ENCODE measurements at places on chromosomes 7 and 10. TPM values are rescaled to one million over a fixed set of nuclear protein-coding genes. Genes with fewer than 3 reads are reported as not detected.

DNA sequence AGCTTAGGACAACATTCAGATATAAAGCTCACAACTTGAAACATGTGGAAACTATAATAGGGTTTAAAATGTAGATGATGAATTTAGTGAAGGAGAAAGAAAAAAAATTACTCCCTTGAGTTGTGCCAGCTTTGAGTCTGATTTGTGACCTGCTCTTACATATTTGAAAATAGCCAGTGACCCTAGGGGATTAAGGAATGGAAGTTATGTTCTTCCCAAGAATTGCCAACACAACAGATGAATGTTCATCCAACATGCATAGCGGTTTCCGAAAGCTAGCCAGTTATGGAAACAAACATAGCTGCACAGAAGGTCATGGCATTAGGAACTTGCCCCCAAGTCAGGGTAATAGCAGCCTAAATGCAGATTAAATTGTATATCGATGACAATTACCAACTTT is 10.8 kb downstream of the TMEM196 start:
- DNase-seq = no peak

GRCh38 chr10:4543938-4544533 is 282.0 kb upstream of the AKR1E2 start:
- no peak for DNase-seq

GRCh38 chr7:130361681-130362080 is 17.1 kb downstream of the CPA5 start:
- no peak for DNase-seq

DNA sequence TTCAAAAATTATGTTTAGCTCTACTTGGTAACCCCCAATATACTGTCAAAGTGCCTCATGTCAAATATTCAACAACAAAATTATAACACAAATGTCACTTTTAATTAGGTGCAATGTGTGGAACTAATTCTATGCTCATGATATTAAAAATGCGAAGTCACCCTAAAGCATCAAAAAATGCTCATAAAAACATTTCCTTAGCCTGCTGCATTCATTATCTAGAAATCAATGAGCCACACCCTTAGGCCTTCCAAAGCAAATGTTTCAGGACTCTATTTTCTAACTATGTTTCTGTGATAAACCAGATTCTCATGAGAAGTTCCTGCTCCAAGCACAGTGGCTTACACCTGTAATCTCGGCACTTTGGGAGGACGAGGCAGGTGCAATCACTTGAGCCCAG is 75.0 kb upstream of the ANK3 start:
- no peak for DNase-seq

DNA sequence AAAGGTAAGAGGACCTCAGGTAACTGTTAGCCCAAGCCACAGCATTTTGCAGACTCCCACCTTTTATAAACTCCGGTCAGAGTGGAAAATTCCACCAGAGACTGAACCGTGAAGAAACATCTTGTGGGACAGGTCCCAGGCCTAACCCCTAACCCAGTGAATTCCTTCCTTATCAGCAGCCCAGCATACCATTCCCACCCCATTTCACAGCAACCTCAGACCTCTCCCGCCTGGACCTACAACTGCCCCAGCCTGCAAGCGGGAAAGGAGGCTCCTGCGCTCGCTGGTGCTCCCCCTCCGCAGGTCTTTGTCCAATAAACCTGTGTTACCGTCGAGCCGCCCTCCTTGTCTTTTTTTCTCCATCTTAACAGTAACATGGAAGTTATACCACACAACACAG is 736.6 kb downstream of the MAGI2 start:
- DNase-seq = no peak

FOXI2 gene
- total RNA-seq = not detected

GRCh38 chr7:18894155-18894554 is 223.3 kb downstream of the TWIST1 start:
- no peak for DNase-seq

DNA sequence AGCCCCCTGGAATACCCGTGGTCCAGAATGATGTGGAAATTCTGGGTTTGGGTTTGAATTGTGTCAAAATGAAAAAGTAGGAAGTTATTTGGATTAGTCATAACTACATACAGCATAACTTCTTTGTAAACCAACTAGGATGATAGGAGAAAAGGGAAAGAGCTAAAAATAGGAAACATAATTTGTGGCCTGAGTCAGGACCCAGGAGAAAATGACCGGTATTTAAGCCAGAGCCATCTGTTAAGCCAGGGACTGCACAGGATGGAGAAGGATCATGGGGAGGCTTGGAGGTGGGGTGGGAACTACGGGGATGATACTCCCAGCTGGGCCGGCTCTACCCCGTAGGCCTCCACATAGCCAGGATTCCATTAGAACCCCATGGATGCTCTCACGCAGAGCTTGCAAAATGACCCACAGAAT is 98.6 kb downstream of the MYOF start:
- DNase-seq = no peak

RADIL gene
- 2.4 TPM for total RNA-seq

DYNC1I1 gene
- total RNA-seq = 3.1 TPM

- DNase-seq = no peak
Measured at GRCh38 chr10:105656856-105657255, 1015.8 kb downstream of the SORCS3 start.

DNA sequence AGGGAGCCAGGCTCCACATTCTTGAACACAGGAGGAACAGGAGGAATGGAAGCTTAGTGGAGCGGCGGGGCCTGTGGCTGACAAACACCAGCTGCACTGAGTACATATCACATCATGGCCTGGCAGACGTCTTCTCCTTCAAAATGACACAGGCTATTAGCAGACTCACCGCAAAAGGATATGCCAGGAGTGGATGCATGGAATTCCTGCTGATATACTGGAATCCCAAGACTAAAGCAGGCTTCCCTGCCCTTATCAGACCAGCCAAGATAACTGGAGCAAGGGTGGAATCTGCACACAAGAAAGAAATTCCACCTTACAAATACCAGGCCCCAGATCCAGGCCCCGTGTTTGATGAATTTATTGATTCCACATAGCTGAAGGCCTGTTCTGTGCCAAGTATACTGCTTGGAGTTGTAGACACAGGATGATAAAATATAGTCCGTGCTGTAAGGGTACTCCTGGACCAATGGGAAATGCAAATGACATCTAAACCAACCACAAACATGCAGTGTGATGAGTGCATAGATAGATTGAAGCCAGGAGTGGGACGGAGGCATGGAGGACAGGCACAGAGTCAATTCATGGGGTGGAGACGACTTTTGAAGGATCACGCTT is 480.5 kb upstream of the ZMIZ1 start:
- DNase-seq = no peak

GRCh38 chr7:128827248-128827958 is 2.8 kb upstream of the FLNC start:
- DNase-seq = no peak

IL15RA gene
- 0.97 TPM for total RNA-seq

NKX2-3 gene
- 0.82 TPM for total RNA-seq

LBX1 gene
- not detected for total RNA-seq

OPN1SW gene
- total RNA-seq = not detected

DNA sequence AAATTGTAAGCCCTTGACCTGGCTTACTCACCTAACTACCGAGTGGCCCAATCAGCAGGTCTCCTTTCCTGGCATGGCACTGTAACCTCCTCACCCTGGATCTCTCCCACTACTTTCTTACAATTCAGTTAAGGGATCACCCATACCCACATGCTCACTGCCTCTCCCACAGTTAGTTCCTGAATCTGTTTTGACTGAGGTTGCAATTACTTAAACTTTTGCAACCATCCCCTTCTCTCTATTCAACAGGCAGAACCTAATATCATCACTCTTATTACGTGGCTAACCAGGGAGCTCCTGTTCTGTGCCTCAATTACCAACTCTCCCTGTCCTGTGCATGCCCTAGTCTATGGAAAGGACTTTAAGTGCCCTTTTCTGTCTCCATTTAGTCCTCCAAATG is 84.2 kb upstream of the IKZF1 start:
- no peak for DNase-seq

CALHM3 gene
- not detected for total RNA-seq

GRCh38 chr10:80280071-80280800 is 9.2 kb downstream of the MAT1A start:
- DNase-seq = no peak

DNA sequence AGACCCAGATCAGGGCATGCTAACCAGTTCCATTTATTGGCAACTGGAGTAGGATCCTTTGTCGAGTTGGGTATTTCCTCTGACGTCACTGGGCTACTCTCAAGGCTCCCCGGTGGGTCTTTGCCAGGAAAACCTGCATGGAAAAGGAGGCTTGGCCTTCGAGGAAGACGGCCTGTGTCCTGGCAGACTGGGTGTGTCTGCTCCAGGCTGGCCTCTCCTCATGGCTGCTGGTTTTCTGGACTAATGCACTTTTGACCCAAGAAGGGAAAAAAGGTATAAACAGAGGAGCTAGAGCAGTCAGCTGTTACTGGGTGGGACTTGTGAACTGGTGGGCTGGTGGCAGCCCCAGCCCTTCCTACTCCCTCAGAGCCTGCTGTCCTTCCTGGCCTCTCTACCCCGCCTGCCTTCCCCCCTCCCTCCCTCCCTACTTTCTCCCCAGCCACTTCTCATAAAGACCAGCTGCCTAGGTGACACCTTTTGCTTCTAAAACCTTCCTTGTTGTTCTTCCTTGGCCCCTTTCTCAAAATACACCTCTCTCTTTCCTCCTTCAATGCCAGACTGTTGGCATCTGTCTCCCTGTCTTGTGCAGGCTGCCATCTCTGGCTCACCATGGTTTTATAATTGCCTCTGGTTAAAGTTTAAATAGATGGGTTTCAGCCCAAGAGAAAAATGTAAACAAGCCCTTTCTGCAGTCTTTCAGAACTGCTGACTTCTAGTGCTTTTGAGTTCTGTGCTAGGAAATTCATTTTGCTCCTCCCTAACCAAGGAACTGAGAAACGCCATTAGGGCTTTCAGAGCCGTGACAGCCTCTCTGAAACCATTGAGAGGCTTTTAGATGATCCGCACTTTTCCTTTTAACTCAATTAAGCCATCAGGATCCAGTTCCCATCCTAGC is 101.8 kb upstream of the MKLN1 start:
- DNase-seq = no peak

DNA sequence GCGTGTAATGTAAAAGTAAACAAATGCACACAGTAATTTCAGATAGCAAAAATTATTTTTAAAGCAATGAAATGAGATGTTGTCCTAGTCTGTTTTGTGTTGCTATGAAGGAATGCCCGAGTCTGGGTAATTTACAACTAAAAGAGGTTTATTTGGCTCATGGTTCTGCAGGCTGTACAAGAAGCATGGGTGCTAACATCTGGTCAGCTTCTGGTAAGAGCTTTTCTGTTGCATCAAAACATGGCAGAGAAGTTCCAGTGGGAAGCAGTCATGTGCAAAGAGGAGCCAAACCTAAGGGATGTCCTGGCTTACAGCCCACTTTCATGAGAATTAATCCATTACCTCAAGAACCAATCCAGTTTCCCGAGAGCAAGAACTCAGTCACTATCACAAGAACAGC is 62.9 kb upstream of the MNX1 start:
- DNase-seq = no peak

DNA sequence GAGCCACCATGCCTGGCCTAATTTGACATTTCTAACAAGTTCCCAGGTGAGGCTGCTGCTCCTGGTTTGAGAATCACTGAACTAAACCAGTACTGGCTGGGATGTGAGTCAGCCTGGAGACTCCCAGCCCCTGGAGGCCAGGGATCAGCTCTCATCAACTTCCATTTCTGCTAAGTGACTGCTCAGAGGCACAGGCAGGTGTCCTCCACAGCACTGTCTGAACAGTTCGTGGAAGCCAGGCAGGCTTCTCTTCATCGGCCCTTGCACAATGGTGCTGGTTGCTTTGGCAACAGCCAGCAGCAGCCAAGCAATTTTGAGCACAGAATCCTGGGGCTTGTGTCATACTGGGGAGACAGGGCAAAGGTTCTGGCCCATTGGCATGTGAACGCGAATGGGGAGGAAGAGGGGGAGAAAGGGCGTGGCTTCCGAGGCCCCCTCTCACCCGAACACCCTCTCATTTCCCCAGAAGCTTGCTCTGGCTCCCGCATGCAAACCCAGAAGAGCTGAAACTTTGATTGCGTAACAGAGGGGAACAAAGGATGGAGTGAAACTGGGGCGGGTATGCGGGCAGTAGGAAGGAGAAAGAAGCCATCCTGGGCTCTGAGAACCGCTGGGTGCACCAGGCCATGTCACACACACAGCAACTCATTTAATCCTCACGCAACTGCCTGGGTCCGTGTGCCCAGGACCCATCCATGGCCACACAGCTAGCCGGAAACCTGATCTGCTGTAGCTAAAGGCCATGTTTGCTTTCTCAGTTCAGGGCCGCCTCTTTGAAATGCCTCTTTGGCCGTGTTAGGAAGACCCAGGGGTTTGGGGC is 9.0 kb upstream of the POR start:
- peak; percentile 10 for DNase-seq

DNA sequence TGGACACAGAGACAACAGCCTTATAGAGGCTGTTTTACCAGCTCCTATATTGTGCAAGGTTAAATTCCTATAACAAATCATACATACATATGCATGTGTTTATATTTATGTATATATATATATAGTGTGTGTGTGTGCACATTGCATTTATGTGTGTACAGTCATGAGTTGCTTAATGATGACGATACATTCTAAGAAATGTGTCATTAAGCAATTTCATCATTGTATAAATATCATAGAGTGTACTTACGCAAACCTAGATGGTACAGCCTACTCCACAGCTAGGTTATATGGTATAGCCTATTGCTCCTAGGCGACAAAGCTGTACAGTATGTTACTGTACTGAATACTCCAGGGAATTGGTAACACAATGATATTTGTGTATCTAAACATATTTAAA is 30.1 kb upstream of the TNKS2 start:
- DNase-seq = no peak

OR2A1 gene
- total RNA-seq = not detected
